ENCODE measurements at places on chromosomes 11 and 22.
A peak's percentile ranks its signal among the peaks of the same experiment; 100 is the strongest.

- peak; percentile 13 for DNase-seq
Observed at GRCh38 chr22:41094041-41094593, 1.7 kb downstream of the EP300 start.

DNA sequence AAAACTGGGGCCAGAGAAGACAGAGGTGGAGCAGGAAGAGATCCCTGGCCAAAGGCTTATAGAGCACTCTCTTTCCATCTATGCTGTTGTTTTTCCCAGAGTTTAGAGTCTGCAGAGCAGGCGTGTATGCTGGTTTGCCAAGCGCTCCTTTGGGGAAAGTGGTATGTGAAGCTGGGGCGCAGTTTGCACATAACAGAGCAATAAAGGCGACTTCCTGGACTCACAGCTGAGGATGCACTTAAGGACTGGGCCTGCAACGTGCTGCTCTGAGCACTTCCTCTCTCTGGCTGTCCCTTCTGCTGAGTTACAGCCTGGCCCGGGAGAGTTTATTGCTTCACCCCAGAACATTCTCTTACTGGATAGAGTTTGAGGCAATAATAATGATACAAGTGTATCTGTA is 41.7 kb downstream of the THAP12 start:
- DNase-seq = peak; percentile 48

DNA sequence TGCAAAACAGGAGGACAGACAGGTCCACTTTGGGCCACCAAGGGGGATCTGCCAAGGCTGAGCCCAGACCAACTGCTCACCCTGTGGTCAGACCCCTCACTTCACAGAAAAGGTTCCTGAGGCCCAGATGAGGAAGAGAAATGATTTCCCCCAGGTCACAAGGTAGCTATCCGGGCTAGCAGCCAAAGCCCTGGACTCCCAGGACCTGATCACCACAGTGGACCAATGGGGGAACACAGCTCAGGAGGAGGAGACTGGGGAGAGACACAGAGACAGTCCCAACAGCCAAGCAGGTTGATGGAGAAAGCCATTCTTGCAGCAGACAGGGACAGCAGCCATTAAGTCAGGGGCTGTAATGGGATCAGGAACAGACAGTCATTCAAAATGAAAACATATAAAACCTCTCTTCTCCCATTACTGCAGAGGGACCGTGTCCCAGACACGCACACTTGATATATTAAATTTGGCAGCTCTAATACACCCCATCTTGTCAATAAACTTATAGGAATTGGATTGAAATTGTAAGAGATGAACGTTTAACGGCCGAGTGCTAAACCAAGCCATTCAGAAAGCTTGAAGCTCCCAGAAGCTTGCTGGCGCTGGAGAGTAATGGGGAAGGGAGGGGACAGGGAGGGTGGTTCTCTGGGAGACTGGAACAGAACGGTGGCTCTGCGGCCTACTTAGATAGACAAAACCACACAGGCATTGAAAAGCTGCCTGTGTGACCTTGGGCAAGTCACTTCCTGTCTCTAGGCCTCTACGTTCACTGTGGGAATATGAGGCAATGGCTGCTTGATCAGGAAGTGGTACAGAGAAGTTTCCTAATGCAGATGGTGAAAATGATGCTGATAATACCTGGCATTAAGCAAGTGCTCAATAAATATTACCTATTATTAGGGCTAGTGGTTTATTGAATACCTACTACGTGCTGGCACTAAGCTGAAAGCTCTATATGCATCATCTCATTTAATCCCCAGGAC is 16.0 kb downstream of the ZMAT5 start:
- no peak for DNase-seq

GRCh38 chr11:32550207-32550606 is 33.4 kb upstream of the EIF3M start:
- no peak for DNase-seq

- DNase-seq = no peak
Observed at GRCh38 chr11:47001781-47002181, 65.2 kb downstream of the CSTPP1 start.
